Fibroblast of lung (primary cell): ENCODE measurements at places on chromosomes 7 and 10. TPM values are rescaled to one million over a fixed set of nuclear protein-coding genes. Genes with fewer than 3 reads are reported as not detected.
A peak's percentile ranks its signal among the peaks of the same experiment; 100 is the strongest.

GRCh38 chr7:98930921-98931320 lies 52.6 kb downstream of the TRRAP start:
- H3K4me3 ChIP-seq, result no peak overlapping the region
- H3K36me3 ChIP-seq, result peaks cover 21% of the 10 kb centered on the region
- H3K27me3 ChIP-seq, result no peaks in the 10 kb centered on the region
- no peak overlapping the region for H3K27ac ChIP-seq
- H3K4me1 ChIP-seq, result no peaks in the 10 kb centered on the region

- DNase-seq, result peak; percentile 43
- no peaks in the 10 kb centered on the region for H3K27me3 ChIP-seq
- no peaks in the 10 kb centered on the region for H3K36me3 ChIP-seq
- H3K4me1 ChIP-seq, result no peaks in the 10 kb centered on the region
- H3K4me3 ChIP-seq, result peak overlapping the region; percentile 81
These were observed 622 bp downstream of the CPEB3 start for GRCh38 chr10:92290076-92290836.

Gene FAM24B
- 4.4 and 6.8 TPM in 2 replicates for total RNA-seq

DNA sequence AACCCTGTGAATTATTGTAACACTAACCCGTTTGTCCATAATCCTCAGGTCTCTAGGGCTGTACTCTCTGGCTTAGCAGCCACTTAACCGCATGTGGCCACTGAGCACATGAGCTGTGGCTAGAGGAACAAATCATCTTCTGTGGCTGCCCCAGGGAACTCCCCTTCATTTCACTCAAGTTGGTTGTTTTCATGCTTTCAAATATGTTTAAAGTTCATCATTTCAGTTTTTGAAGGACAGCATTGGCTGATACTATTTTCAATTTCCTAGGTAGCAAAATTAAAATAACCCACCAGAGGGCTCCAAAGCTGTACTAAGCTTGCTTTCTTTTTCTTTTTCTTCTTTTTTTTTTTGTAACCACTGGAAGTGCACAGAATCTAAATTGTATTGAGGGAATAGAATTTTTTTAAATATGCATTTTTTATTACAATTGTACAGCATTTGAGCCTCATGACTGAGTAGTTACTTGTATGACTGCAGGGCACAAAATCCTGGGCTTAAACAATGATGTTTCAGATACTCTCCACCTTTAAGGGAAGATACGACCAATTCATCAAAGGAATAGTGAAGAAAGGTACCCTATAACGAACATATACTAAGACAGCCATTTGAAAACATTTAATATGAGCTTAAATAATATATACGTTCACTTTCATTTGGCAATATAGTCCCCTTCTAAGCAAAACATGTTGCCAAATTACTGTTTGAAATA lies 38.6 kb downstream of the MRC1 start:
- H3K36me3 ChIP-seq, result no peaks in the 10 kb centered on the region
- no peaks in the 10 kb centered on the region for H3K27me3 ChIP-seq
- no peak overlapping the region for H3K4me3 ChIP-seq
- H3K27ac ChIP-seq, result no peak overlapping the region
- peak; percentile 13 for DNase-seq
- H3K4me1 ChIP-seq, result no peaks in the 10 kb centered on the region

DNA sequence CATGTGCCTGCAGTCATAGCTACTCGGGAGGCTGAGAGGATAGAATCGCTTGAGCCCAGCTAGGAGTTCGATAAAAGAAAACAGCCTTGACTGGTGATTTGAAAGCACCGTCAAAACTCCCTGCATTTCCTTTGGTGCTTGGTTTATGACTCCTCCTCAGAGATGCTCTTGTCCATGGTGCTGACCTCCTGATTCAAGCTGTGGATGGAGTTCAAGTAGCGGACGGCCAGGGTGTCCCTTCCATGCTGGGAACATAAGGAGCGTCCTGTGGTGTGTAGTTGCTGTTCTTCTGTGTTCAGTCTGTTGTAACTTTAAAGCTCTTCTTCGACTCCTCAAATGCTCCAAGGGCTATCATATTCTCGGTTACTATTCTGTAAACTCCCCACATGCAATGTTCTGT lies 382.5 kb upstream of the KIAA1217 start:
- no peak for DNase-seq
- H3K27ac ChIP-seq, result no peak overlapping the region

DNA sequence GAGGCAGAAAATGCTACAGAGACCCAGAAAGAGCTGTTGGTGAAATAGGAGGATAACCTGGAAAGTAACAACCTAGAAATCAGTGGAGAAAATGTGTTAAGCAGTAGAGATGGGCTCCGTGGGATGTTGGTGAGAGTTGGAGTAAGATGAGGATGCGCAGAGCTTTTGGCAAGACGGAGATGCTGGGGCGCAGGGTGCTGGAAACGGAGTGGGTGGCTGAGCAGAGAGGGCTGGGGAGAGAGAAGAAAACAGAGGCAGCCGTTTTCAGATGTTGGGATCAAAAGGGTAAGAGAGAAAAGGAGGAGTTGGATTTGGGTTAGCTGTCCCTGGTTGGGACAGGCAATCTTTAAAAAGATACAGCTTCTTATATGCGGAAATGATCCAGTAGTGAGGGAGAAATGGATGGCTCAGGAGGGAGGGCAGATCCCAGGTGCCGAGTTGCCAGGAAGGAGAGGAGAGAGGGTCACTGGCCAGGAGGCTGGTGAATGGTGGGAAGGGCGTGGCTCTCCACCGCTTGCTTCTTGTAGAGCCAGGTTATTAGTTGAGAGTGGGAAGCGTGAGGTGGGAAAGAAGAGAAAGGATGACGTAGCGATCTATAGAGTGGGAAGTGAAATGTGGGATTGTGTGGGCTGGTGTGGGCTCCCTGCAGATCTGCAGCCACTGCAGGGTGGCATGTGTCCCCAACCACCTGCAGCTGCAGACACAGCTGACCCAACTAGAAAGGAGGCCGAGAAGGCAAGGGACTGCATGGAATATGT lies 182.2 kb upstream of the SVIL start:
- no peaks in the 10 kb centered on the region for H3K36me3 ChIP-seq
- no peak overlapping the region for H3K27ac ChIP-seq
- DNase-seq, result no peak
- H3K4me1 ChIP-seq, result peaks cover 6% of the 10 kb centered on the region
- H3K4me3 ChIP-seq, result no peak overlapping the region

GRCh38 chr7:24783698-24784097 lies 26.4 kb upstream of the GSDME start:
- peaks cover 2% of the 10 kb centered on the region for H3K4me1 ChIP-seq
- no peak for DNase-seq
- H3K36me3 ChIP-seq, result peaks cover 2% of the 10 kb centered on the region
- no peak overlapping the region for H3K4me3 ChIP-seq

GRCh38 chr7:73425356-73425983 lies 8.1 kb upstream of the FZD9 start:
- no peak overlapping the region for H3K27ac ChIP-seq
- no peak overlapping the region for H3K4me3 ChIP-seq
- no peaks in the 10 kb centered on the region for H3K4me1 ChIP-seq
- H3K36me3 ChIP-seq, result no peaks in the 10 kb centered on the region
- DNase-seq, result no peak

Gene C10orf53
- total RNA-seq, result not detected in 2 replicates

Gene LAMB4
- total RNA-seq, result under 0.01 and 0.17 TPM in 2 replicates

Gene GRM3
- not detected in 2 replicates for total RNA-seq

- H3K27ac ChIP-seq, result no peak overlapping the region
- no peak for DNase-seq
- no peaks in the 10 kb centered on the region for H3K36me3 ChIP-seq
- peaks cover 5% of the 10 kb centered on the region for H3K4me1 ChIP-seq
- no peak overlapping the region for H3K4me3 ChIP-seq
- H3K27me3 ChIP-seq, result no peaks in the 10 kb centered on the region
These were observed 16.5 kb downstream of the CD36 start for GRCh38 chr7:80654887-80655340.

GRCh38 chr7:92841192-92841591 lies 4.8 kb upstream of the CDK6 start:
- no peaks in the 10 kb centered on the region for H3K4me1 ChIP-seq
- peaks cover 2% of the 10 kb centered on the region for H3K27me3 ChIP-seq
- no peak overlapping the region for H3K27ac ChIP-seq
- peak; percentile 41 for DNase-seq
- H3K36me3 ChIP-seq, result no peaks in the 10 kb centered on the region

GRCh38 chr7:81484261-81484660 lies 285.6 kb downstream of the HGF start:
- H3K36me3 ChIP-seq, result no peaks in the 10 kb centered on the region
- H3K27me3 ChIP-seq, result no peaks in the 10 kb centered on the region
- no peak overlapping the region for H3K4me3 ChIP-seq
- H3K27ac ChIP-seq, result no peak overlapping the region
- DNase-seq, result peak; percentile 90
- peaks cover 4% of the 10 kb centered on the region for H3K4me1 ChIP-seq

GRCh38 chr7:24504040-24504439 lies 69.2 kb upstream of the PALS2 start:
- no peaks in the 10 kb centered on the region for H3K27me3 ChIP-seq
- no peak overlapping the region for H3K4me3 ChIP-seq
- H3K4me1 ChIP-seq, result no peaks in the 10 kb centered on the region
- no peaks in the 10 kb centered on the region for H3K36me3 ChIP-seq

- no peaks in the 10 kb centered on the region for H3K36me3 ChIP-seq
- no peaks in the 10 kb centered on the region for H3K27me3 ChIP-seq
- no peaks in the 10 kb centered on the region for H3K4me1 ChIP-seq
- DNase-seq, result no peak
- H3K27ac ChIP-seq, result no peak overlapping the region
These were observed 103.8 kb upstream of the CCNY start for GRCh38 chr10:35232527-35232926.

Gene KCNH2
- total RNA-seq, result 6.1 and 6.2 TPM in 2 replicates

DNA sequence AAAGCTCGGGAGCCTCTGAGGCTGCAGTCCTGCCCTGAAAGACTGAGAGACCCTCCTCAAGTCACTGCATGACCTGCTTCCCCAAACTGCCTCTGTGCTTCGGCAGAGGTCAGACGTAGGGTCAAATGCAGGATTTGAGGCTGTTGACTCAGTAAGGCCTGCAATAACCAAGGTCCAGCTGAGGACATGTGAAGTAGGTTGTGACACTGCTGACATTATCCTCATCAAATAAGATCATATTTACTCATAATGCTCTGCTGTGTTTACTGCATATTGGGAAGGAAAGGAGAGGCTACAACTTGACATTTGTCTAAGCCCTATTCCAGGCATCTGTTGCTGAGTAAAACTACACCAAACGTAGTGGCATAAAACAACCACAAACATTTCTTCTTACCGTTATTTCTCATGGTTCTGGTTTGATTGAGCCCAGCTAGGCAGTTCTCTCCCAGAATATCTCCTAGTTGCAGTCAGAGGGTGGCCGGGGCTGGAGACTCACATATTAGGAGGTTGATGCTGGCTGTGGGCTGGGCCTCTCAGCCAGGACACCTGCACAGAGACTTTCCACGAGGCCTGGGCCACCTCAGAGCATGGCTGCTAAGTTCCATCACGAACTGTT lies 122.1 kb upstream of the STK17A start:
- no peaks in the 10 kb centered on the region for H3K27me3 ChIP-seq
- no peaks in the 10 kb centered on the region for H3K36me3 ChIP-seq
- H3K4me3 ChIP-seq, result no peak overlapping the region
- no peak for DNase-seq
- no peak overlapping the region for H3K27ac ChIP-seq
- H3K4me1 ChIP-seq, result no peaks in the 10 kb centered on the region

DNA sequence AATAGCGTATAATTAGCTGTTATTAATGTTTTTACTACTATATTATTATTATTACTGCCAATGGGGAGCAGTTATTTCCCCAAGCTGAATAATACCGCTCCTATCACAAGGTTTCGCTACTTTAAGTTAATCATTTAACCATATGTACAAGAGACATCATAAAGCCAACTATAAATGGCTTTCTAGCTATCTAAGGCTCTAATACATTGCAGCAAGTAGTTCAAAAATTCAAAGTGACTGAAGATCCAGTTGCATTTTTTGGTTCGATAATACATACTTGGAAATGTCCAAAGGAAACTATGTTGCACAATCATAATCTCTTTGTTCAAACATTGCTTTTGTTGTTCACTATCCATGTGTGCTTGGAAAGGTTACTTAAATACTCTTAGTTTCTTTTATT lies 952.0 kb upstream of the MBL2 start:
- no peaks in the 10 kb centered on the region for H3K36me3 ChIP-seq
- no peaks in the 10 kb centered on the region for H3K4me1 ChIP-seq
- H3K27me3 ChIP-seq, result no peaks in the 10 kb centered on the region

GRCh38 chr10:103584216-103585010 lies 90.9 kb downstream of the NEURL1 start:
- H3K4me1 ChIP-seq, result no peaks in the 10 kb centered on the region
- peaks cover 6% of the 10 kb centered on the region for H3K27me3 ChIP-seq
- peak; percentile 11 for DNase-seq
- no peak overlapping the region for H3K27ac ChIP-seq

Gene MYH16
- total RNA-seq, result not detected in 2 replicates
